Stimulated activated CD4-positive, alpha-beta T cell treated with anti-CD3 and anti-CD28 coated beads, TNF-alpha, amount 100 ng/mL, for 24 hours (primary cell): ENCODE measurements at places on chromosomes 7 and 10.

GRCh38 chr10:124621637-124622036, 122.5 kb downstream of the FAM53B start:
- no peak for DNase-seq

DNA sequence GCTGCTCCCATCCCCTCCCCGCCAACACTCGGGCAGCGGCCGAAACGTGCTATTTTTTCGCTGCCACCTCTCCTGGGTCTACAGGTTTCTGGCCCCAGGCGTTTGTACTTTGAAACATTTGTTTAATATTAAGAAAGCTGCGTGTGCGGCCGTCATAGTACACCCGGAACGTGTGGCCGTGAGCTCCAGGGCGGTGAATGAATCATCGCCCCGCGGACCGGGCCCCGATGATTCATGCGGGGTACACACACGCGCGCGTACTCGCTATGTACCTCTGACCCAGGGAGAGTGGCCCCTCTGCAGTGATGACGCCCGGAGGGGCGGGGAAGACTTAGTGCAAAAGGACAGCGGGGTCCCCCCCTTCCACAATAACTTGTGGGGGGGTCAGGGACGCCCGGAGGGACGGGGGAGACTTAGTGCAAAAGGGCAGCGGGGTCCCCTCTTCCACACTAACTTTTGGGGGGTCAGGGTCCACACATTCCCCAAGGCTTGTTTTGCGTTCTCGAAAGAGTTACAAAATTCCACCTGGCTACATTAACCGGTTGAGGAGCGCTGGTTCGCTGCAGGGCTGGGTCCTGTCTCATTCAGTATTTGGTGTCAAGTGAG, 56.5 kb upstream of the PCGF5 start:
- peak; percentile 76 for DNase-seq

- DNase-seq: no peak
These were observed 49.0 kb downstream of the PIK3CG start for GRCh38 chr7:106914018-106914607.

DNA sequence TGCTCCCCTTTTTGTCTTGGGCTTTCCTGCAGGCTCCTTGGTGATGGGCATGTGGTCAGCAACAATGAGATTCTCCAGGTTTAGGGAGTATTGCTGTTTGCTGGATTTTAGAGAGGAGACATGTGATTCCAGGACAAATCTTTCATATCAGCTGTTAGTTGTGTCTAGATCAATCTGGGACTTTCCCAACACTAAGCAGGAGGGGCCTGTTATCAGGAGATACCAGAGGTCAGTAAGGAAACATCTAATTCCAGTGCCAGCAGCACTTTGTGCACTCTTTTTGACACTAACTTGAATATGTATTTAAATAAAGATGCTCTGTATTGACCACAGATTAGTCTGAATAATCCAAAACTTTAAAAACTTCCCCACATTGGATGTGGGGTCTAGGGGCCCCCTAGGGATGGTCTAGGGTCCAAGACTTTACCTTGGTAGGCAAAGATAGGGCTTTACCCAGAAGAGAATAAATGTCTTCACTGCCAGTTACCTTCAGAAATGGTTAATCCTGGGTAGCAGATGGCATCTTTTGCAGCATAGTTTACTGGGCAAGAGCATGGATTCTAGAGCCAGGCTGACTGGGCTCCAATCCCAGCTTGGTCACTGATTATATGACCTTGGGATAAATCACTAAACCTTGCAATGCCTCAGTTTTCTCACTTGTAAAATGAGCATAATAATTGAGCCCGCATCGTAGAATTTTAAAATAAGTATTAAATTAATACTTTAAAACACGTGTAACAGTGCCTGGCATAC, 6.4 kb upstream of the FIGNL1 start:
- no peak for DNase-seq

DNA sequence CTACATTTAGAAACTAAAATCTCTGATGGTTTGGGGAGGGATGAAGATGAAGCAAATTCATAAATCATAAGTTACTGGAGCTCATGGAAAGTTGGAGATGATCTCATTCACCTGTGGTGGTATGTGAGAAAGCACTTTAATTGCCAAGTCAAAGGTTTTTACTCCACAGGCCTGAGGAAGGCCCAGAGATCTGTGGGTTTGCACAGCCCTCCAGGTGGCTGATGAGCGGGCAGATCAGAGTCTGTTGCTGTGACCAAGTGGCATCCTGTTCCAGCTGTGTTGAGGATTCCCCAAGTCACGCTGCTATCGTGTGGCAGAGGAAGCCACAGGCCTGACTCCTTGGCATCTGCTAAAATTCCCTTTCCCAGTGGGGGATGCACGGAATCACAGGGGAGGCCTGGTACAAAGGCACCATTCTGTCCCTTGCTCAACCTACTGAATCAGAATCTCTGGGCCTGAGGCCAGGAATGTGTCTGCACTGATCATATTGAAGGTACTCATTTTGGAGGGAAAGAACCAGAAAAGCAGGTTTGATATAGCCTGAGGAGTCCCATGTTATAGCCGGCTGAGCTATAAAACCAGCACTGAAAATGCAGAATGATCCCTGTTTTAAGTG, 19.7 kb upstream of the DDC start:
- DNase-seq: no peak

DNA sequence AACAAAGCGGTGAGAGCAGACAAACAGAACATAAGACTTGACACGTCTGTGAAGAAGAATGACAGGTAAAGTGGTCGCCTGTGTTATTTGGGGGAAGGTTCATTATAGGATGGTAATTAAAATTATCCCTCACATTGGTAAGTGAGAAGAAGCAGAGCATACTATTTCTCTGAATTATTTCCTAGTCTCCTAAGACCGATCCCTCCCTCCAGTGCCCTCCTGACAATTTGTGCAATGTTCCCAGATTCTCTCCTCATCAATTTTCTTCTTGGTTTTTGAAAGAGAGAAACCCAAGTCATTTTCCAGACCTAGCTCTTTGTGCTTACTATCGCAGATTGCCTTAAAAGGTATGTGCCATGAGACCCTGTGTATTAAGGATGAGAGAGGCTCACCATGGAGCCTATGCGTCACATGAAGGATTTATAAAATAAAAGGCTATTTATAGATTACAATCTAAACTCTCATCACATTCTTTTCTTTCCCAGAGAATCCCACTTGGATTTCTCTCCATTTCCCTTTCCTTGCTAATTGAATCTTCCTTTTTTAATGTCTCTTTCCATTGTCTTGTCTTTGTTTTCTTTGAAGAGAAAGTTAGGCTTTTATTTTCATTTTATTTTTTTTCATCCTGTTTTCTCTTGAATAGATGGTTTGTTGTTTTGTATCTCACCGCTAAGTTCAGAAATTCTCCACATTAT, 112.0 kb downstream of the PPP1R3A start:
- no peak for DNase-seq

GRCh38 chr10:123574109-123574698, 92.0 kb upstream of the GPR26 start:
- no peak for DNase-seq

GRCh38 chr10:71359364-71360046, 37.2 kb upstream of the CDH23 start:
- no peak for DNase-seq

DNA sequence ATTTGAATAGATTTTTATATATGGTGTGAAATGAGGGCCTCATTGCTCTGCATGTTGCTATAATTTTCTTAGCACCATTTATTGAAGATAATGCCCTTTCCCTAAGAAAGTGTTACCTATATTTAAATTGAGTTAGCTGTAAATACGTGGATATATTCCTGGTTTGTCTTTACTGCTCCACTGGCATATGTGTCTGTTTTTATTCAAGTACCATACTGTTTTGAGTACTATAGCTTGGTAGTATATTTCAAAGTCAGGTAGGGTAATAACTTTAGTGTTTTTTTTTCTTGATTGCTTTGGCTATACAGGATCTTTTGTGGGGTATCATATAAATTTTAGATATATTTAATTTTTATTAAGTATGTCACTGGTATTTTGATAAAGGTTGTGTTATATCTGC, 31.4 kb downstream of the ZNF273 start:
- DNase-seq: no peak

- no peak for DNase-seq
These were observed 368.9 kb downstream of the SORCS1 start for GRCh38 chr10:106795619-106796018.

DNA sequence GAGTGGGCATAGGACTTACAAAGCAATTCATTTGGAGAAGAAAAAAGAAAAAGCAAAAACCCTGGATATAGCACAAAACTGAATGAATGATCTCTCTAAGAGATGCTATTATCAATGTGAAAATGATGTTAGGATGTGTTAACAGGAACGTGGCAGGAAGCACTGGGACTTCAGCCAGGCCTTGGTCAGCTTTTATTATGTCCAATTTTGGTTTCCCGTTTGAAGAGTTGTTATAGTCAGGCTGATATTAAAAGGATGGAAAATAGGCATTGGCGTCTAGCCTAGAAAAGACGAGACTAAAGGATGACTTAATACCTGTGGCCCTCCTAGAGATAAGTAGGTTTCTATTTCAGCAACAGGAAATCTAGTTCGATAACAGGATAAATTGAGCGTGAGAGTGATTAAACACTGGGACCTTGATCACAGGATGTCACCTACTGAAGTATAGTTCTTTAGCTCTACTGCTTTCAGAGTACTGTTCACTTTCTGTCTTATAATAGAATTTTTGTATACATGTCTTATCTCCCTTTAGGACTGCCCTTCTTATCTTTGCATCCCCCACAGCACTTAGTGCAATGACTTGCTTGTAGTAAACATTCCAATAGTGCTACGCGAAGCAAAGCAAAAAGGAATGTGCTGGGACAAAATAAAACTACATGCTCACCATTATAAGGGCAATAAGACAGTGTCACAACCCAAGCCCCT, 99.8 kb upstream of the AGBL3 start:
- no peak for DNase-seq

DNA sequence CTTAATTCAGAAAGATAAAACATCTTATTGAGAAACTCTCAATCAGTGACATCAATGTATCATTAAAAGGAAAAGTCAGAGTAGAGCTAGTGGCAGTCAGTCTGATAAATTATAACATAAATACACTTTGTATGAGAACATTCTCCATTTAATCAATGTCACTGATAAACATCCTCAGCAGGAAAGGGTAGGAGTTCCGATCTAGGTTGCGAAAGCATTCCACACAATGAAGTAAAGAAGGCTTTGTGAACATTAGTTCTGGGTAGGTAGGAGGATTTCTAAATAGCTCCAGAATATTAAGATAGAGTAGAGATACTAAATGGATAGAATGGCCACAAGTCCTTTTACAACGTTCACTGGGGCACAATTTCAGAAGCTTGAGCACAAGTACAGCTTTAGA, 179.7 kb upstream of the MALRD1 start:
- no peak for DNase-seq

- no peak for DNase-seq
These were observed 240.2 kb upstream of the NPSR1 start for GRCh38 chr7:34417781-34418180.
